ENCODE measurements at places on chromosomes 7 and 10.

GRCh38 chr10:21888959-21889358 lies 114.6 kb downstream of the DNAJC1 start:
- no peak for DNase-seq

DNA sequence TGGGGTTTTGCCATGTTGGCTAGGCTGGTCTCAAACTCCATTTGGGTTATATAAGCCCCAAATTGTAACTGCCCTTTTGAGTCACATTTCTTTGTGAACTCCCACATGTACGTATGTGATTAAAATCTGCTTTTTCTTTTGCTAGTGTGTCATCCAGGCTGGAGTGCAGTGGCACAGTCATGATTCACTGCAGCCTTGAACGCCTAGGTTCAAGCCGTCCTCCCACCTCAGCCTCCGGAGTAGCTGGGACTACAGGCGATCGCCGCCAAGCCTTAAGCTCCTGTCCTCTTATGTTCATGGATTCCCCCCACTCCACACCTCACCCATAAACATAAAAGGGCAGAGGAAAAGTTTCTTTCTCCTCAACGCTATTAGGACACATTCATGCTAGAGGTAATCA lies 4.4 kb upstream of the SMC3 start:
- no peak for DNase-seq

DNA sequence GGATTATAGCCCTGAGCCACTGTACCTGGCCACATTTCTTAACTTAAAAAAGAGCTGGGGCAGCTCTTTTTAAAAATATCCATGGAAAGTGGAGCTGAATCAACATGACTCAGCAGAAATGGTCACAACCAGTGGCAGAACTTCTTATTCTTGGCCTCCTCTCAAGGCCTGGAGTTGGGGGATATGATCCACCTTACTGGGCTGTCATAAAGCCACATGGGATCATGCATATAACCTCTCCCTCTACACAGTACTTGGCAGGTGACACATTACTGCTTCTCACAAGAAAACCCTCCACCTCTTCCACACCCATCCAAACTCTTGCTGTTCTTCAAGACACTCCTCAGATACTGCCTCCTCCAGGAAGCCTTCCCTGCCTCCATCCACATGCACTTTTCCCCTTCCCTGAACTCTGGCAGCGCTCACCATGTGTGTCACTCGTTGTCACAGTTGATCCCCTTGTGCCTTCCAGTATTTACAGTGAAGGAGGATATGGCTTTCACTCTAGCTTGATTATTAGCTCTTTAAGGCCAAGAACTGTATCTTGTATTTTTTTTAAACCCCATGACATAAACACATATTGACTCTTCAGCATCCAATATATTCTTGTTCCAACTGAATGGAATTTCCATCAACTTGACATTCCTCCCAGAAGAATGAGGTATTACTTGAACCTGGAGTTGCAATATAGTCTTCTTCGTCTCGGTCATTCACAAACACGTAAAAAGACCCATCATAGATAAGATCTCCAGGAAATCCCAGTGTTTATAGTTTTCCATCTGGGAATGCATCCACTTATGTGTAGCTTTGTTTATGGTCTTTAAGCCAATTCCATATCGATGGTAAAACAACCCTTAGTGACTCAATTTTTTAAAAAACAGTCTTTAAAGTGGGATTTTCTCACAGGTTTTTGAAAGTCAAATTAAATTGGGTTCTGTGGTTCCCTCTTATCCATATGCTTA lies 85.5 kb downstream of the TBXAS1 start:
- DNase-seq = no peak

- no peak for DNase-seq
These were observed 7.0 kb downstream of the ANKMY2 start for GRCh38 chr7:16638282-16639280.
